ENCODE measurements at places on chromosomes 13 and 19. TPM values are rescaled to one million over a fixed set of nuclear protein-coding genes. Genes with fewer than 3 reads are reported as not detected.

The PSG6 gene
- not detected for total RNA-seq

DNA sequence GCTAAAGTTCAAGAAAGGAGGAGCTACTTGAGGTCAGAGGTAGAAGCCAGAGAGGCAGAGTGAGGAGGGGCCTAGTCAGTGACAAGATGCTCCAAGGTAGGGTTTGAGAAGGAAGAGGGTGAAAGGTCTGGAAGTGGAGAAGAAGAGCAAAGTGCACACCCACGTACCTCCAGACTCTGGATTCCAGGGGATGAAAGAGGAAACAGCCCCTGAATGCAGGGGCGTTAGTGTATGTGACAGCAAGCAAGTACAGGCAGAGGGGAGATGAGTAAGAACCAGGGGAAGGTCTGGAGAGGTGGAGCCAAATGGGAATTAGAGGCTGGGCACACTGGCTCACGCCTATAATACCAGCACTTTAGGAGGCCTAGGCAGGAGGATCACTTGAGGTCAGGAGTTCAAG is 8.7 kb downstream of the RPS28 start:
- H3K4me3 ChIP-seq: no peak overlapping the region
- H3K4me1 ChIP-seq: peaks cover 21% of the 10 kb centered on the region
- peaks cover 9% of the 10 kb centered on the region for H3K27me3 ChIP-seq
- H3K27ac ChIP-seq: no peak overlapping the region
- DNase-seq: no peak

DNA sequence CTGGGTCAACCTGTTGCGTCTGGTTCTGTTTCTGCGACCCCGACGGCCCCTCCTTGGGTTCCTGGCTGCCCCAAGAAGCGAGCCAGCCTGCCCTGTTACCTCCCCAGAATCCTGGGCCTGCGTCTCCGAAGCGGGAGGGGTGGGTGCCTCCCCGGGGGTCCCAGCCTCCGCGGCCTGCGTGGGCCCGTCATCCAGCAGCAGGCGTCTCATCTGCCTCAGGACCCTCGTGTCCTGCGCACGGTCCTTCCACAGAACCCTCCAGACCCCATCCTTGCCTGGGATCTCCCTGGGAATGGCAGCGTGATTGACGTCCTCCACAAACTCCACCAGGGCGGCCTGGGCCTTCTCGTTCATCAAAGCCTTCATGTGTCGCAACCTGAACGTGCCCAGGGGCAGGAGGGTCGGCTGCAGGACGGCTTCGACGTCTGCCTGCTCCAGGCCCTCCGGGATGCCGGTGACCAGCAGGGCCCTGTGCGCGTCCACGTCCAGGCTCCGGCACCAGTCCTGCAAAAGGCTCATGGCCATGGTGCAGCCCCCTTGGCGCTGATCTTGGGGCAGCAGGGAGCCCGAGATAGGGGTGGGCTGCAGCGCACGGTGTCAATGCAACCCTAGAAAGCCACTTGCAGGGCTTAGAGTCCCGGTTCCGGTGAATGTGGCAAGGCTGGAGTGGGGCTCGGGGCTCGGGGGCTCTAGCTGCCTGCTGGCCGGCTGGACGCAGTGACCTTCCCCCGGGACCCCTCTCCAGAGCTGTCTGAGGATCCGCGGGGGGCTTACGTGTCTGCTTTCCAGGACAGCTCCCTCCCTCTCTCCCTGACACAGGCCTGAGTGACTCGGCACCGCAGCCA is 504 bp downstream of the PNMA8B start:
- H3K4me3 ChIP-seq: peak overlapping the region; percentile 18
- no peaks in the 10 kb centered on the region for H3K36me3 ChIP-seq
- H3K4me1 ChIP-seq: peaks cover 31% of the 10 kb centered on the region
- no peak for DNase-seq

- no peaks in the 10 kb centered on the region for H3K27me3 ChIP-seq
- H3K4me1 ChIP-seq: no peaks in the 10 kb centered on the region
- DNase-seq: no peak
These were observed 57.1 kb downstream of the SIPA1L3 start for GRCh38 chr19:37964109-37964508.

The LILRA1 gene
- total RNA-seq: 0.47 TPM

DNA sequence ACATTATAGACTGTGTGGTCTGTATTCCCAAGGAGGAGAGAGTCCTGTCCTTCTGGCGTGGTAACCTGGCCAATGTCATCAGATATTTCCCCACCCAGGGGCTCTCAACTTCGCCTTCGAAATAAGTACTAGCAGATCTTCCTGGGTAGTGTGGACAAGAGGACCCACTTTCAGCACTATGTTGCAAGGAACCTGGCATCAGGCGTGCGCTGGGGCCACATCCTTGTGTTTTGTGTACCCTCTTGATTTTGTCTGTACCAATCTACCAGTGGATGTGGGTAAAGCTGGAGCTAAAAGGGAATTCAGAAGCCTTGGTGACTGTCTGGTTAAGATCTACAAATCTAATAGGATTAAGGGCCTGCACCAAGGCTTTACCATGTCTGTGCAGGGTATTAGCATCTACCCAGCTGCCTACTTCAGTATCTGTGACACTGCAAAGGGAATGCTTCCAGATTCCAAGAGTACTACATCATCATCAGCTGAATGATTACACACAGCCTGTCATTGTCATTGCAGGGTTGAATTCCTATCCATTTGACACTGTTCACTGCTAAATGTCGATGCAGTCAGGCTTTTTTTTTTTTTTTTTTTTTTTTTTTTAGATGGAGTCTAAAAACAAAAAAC is 148.0 kb downstream of the PRR20E start:
- no peak for DNase-seq
- no peaks in the 10 kb centered on the region for H3K36me3 ChIP-seq
- no peak overlapping the region for H3K27ac ChIP-seq
- H3K27me3 ChIP-seq: no peaks in the 10 kb centered on the region
- no peaks in the 10 kb centered on the region for H3K4me1 ChIP-seq
- no peak overlapping the region for H3K4me3 ChIP-seq

All from right atrium auricular region (tissue), 2 donors.